Amniotic stem cell (primary cell): ENCODE measurements at places on chromosomes 6 and 20.

GRCh38 chr20:49186535-49187329 is 1.4 kb downstream of the STAU1 start:
- peak; percentile 47 for DNase-seq

- no peak for DNase-seq
Measured at GRCh38 chr6:144653885-144654505, 368.9 kb downstream of the UTRN start.

DNA sequence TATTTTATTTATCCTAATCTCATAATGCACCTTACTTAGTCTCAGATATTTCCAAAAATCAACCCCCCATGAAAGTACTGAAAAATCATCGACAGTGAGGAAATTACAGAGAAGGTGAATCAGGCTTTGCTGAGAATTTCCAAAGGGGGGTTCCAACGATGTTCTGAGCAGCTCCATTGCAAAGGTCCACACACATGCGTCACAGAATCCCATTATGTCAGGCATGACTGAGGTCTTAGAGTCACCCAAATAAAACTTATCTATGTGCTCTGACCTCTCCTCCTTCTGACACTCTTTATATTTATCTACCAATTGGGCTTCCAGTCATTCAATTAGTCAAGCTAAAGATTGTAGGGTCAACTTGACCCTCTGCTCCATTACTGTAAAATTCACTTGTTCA is 12.7 kb upstream of the LRRN4 start:
- no peak for DNase-seq

- DNase-seq, result no peak
Measured at GRCh38 chr6:99136488-99136887, 188.7 kb upstream of the FBXL4 start.

DNA sequence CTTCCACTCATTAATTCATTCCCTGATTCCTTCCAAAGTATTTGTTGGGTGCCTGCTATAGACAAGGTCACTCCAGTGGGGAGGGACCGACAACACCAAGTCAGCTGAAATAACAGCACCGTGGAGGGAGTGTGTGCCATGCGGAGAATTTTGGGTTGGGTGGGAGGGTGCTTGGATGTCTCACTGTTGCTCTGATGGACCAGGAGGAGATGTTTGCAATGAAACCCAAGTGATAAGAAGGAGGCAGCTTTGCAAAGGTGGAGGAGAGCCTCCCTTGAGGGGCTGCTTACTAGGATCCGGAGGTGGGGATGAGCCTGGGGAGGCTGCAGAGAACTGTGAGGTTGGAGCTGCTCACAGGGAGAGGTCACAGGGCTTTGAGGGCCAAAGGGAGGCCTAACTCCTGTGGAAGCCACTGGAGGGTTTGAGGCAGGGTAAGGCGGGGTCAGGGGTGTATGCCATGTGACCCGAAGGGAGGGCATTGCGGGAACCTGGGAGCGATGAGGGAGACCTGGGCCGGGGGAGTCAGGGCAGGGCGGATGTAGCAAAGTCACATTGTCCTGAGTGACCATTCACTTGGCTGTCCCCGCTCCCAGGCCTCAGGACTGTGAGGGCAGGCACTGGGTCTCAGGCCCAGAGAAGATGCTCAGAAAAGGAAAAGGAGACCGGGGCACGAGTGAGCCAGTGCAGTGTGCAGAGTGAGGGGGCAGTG is 124.5 kb downstream of the PHACTR3 start:
- no peak for DNase-seq

GRCh38 chr6:56714273-56714672 is 71.6 kb upstream of the DST start:
- DNase-seq, result no peak

- no peak for DNase-seq
Measured at GRCh38 chr20:62666736-62667529, 24.6 kb downstream of the SLCO4A1 start.

GRCh38 chr6:43983632-43984031 is 143.6 kb downstream of the MRPL14 start:
- DNase-seq, result no peak

DNA sequence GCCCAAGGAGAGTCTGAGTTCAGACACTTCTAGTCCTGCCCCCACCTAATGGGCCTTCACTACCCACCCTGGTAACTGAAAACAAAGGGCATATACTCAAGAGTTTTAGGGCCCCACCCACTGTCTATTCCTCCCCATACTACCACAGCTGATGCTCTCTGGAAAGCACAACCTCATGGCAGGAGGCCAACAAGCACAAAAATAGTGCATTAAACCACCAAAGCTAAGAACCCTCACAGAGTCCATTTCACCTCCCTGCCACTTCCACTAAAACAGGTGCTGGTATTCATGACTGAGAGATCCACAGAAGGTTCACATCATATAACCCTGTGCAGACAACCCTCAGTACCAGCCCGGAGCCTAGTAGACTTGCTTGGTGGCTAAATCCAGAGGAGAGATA is 132.1 kb upstream of the ADGRB3 start:
- no peak for DNase-seq

GRCh38 chr20:2108987-2109386 is 7.4 kb downstream of the STK35 start:
- DNase-seq, result no peak
